ENCODE measurements at places on chromosomes 3 and 15.
A peak's percentile ranks its signal among the peaks of the same experiment; 100 is the strongest.

DNA sequence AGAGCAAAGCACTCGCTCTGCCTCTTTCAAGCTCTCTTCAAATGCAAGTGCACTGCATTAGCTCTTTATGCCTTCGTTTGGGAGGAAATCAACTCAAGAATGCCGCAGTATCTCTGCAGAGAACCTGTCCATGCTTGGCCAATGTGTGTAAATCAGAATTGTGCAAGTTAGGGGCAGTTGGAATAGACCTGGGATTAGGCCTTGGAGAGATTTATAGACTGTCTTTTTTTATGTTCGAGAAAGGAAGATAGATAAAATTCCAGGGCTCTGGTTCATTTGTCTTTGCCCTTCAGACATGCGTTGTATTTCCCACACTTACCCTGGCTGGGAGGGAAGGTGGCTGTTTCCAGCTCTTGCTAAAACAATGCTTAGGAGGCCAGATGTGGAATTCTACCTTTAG is 163.7 kb downstream of the MOBP start:
- DNase-seq = no peak

GRCh38 chr3:151144016-151144415 is 58.6 kb downstream of the MED12L start:
- no peak for DNase-seq

GRCh38 chr3:127139601-127140500 is 53.1 kb upstream of the PRR23E start:
- DNase-seq = no peak

DNA sequence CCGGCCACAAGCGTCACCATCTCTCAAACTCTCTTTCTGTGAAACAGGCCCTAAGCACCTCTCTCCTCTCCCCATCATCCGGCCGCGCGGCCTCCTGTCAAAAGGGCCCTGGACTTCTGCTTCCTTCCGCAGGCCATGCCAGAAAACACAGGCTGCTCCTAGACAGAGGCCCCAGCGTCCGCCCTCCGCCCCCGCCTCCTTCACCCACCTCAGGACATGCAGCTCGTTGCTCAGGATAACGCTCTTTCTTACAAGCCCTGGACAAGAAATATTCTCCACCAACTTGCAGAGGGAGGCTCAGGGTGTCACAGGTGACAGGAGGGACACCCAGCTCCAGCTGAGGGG is 212.0 kb downstream of the XXYLT1 start:
- no peak for DNase-seq

DNA sequence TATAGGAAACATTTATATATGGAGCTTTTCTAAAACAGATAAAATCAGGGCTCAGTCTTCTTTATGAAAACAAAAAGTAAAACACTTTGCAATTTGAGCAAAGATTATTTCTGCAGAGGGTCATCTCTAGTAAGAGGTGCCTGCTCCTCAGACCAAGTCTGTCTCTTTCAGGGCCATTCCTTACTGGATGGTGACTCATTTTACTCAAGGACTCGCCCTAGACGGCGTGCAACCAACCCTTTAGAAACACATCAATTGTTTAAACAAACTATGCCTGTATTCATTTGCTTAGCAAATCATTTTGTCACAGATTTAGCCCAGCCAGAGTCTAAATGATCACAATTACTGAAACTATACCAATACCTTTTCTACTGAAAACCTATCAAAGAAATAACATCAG is 242.8 kb upstream of the ICE2 start:
- DNase-seq = peak; percentile 5

DNA sequence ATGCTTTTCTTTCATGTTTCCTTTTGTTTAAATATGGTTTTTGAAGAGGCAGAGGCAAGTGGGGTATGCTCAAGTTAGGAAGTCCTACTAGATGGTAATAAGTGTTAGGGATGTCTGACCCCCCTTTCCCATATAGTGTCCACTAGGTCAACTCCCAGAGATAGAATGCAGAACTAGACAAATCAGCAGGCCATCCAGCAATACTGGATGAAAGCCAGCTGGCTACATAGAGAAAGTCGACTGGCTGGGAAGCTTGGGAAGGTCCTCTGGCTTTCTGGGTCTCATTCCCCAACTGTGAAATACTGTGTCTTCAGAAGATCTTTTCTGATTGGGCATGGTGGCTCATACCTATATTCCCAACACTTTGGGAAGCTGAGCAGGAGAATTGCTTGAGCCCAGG is 113.8 kb downstream of the SNRK start:
- DNase-seq = no peak

GRCh38 chr3:182212479-182213076 is 500.9 kb downstream of the SOX2 start:
- DNase-seq = no peak
